ENCODE measurements at places on chromosomes 1 and 21.

DNA sequence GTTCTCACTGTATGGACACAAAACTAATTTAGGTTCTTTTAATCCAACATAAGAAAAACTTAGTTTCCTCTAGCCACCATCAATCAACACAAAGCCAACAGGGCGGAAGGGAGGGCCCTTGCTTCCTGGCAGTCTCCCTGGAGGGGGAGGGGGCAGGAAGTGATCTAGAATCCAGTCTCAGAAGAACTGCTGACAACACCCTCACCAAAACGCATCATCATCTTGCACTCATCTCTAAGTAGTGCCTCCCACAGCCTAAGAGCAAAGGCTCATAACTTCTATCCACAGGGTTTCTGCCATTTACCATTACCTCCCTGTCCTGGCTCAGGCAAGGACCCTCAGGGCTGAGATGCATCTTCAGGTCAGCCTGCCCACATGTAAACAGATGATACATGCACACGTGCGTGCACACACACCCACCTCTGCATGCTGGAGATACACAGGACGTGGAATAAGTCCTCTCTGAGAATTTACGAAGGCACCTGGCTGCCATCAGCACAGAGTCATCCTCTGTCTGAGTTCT lies 20.5 kb downstream of the HIVEP3 start:
- no peak for DNase-seq

DNA sequence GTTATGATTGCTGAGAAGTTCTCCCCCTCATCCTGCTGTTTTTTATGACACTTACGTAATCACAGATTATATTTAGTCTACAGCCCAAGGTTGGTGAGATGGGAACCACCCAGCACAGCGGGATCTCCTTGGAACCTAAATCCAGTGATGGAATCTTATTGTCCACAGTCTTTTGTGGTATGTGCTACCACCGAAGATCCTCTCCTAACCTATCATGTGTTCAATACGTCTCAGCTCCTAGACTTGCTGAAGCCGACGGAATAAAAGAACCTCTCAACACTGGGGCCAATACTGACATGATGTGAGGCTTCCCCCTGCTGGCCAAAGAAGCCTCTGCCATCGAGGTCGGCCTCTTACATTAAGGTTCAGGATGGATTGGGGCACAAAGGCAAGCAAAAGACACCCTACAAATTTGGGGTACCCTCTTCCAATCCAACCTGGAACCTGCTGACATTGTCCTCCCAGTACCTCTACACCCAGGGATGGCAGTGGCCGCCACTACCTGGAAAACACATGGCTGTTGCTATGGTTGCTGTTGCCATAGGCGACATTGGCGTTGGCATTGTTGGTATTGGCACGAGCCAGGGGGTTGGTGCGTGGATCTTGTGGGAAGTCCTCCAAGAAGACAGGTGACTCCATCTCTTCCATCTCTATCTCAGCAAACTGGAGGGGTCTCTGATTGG lies 19.4 kb upstream of the KIF21B start:
- DNase-seq, result no peak

DNA sequence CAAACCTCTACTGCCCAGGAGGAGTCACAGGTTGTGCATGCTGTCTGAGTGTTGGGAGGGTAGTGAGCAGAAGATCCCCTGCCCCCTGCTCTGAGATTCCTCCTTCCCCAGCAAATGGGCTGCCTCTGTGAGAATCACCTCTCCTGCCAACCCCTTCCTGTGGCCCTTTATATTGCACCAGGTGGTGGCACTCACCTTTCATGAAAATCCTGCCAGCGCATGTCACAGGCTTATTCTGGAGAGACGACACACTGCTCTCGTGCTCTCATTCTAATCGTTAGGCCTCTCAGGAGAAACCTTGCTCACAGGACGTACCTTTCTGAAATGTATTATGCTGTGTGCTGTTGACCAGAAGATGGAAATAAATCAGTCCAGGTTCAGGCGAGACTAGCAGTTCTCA lies 113.7 kb downstream of the RGL1 start:
- no peak for DNase-seq

GRCh38 chr1:213761845-213762407 lies 225.8 kb upstream of the PROX1 start:
- no peak for DNase-seq

DNA sequence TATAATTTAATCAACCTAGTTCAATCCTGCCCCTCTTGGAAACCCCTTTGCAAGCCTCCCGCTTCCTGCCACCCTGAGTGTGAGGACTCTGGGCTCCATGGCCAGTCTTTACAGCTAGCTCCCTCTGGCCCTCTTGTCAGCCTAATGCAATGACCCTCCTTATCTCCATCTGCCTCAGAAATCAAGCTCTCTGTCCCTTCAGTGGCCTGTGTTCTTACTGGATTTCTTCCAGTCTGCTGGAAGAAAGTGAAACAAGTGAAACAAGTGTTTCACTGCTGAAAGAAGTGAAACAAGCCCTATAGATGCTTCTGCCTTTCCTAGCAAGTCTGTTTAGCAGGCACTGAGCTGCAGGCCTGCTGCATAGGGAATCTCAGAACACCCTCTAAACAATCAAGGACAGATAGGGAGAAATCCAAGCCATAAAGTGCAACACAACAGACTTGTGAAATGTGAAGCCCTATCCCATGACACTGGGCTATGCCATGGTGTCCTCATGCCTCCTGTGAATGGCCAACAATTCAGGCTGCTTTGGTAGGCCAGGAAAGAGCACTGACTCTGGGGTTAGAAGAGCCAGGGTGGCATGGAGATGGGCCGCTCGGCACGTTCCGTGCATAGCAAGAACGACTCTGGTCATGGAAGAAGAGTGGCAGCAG lies 55.9 kb downstream of the FAM163A start:
- DNase-seq, result no peak

- no peak for DNase-seq
Measured at GRCh38 chr1:205091043-205091740, 6.9 kb upstream of the TMEM81 start.

- no peak for DNase-seq
Measured at GRCh38 chr1:179153217-179153616, 71.3 kb downstream of the TOR3A start.

DNA sequence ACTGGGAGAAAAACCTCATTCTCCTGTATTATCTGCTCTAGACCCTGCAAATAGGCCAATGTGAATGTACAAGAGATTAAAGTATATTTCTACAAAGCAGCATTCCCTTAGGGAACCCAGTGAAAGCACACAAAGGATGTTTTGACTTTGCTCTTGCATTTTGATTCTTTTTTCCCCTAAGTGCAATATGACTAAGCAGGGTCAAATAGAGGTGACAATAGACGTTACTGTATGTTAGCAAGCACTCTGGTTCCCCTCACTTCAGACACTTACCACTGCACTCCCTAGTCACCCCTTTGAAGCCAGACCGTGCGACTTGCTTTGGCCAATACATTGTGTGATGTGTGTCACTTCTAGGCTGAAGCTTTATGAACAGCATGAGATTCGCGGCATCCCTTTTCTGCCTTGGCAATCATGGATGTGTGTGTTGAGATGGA lies 209.7 kb downstream of the RHOU start:
- no peak for DNase-seq

DNA sequence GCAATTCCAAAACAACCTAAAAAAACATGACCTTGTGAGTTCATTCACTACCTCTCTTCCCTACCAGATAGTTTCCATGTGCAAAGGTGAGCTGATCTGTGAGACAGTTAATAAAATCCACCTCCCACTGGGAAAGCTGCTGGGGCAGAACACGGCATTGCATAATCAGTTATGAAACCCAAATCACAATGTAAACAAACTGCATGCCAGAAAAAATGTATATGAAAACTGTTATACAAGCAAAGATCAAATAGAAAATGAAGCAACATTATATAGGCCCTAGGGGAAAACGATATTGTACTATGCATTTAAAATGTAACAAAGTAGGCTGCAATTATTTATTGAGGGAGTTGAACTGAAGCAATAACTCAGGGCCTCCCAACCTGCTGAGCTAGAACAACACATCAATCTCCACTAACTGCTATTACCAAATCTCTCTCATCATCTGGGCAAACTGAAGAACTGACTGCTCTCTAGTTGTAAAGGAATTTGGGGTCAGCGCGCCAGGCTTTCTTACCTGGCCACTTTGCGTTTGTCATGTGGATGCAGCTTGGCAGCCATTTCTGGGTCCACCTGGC lies 31.0 kb downstream of the TRIT1 start:
- no peak for DNase-seq

- DNase-seq, result no peak
Measured at GRCh38 chr1:43292216-43292615, 6.8 kb upstream of the C1orf210 start.

DNA sequence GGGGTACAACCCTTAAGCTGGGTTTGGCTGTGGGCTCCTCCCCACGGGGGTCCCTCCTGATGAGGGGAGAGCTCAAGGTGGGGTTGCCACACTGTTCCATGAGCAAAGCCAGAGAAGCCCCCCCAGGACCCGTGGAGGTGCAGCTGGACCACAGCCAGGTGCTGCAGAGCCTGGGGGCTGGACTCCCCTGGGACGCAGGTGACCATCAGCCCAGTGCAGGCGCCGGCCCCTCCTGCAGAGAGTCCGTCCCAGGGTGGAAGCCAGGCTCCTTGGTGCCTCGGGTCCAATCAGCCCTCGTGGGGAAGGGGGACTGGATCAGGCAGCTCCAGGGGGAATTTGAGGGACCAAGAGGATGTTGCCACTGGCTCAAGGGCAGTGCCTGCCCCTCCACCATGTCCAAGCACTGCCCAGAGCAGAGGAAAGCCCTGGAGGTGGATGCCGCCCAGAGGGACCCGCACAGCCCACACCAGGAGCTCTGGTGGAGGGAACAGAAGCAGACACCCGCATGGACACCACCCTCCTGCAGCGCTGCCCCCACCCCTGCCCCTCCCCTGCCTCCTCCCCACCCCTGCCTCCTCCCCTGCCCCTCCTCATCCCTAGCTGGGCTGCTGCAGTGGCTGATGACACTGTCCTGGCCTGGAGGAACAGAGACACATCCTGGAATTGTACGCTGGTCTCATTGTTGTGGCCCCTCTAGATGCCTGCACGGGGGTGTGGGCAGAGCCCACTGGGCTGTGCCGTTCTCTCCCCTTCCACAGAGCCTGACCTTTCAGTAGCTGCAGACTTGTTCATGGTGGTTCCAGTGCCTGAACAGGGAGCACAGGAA lies 30.8 kb upstream of the COL18A1 start:
- no peak for DNase-seq

GRCh38 chr1:33248244-33248643 lies 8.0 kb upstream of the ZNF362 start:
- no peak for DNase-seq

DNA sequence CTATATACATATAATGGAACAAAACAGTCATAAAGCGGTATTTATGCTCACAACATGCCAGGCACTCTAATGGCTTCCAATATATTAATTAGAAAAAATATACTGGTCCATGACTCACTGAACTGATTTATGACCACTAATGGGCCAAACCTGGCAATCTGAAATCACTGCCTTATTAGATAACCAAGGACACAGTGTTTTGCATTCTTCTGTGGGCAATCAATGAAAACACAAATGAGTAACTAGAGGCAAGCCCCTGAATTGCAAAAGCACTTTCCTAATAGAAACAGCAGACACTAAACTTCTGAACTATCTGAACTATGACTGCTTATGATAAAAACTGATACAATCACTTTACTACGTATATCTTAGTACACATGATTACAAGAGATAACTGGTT lies 3.5 kb downstream of the GCLM start:
- DNase-seq, result no peak

Measured in urinary bladder (tissue), 4 donors.